ENCODE measurements at places on chromosomes 12 and 14.

DNA sequence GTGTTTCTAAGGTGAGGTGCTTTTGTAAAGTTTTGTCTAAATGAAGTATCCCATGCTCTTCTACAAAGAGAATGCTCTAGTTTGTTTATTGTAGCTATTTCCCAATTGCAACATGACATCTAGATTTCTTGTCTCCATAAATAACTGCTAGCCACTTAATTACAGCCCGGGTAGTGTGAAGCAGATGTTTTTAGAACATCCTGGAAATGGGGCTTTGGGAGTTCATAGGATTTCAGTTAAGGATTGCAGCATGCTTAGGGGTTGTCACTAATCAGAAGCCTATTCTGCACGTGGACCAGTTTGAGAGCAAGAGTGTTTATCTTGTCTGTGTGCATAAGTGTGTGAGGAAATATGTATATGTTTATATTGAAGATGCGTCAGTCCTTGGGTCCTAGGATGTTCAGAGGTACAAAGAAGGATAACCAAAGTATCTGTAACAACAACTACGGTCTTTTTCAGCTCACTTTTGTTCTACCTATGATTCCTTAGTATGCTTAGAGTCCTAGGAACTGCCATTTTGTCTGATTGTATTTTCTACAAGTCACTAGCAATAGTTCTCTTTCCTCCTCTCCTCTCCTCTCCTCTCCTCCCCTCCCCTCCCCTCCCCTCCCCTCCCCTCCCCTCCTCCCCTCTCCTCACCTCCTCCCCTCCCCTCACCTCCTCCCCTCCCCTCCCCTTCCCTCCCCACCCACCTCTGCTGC is 135.3 kb downstream of the ACSS3 start:
- no peak for DNase-seq

GRCh38 chr12:20142956-20143355 is 225.4 kb upstream of the PDE3A start:
- DNase-seq = no peak

- no peak for DNase-seq
Observed at GRCh38 chr12:85621041-85621440, 215.2 kb downstream of the RASSF9 start.

DNA sequence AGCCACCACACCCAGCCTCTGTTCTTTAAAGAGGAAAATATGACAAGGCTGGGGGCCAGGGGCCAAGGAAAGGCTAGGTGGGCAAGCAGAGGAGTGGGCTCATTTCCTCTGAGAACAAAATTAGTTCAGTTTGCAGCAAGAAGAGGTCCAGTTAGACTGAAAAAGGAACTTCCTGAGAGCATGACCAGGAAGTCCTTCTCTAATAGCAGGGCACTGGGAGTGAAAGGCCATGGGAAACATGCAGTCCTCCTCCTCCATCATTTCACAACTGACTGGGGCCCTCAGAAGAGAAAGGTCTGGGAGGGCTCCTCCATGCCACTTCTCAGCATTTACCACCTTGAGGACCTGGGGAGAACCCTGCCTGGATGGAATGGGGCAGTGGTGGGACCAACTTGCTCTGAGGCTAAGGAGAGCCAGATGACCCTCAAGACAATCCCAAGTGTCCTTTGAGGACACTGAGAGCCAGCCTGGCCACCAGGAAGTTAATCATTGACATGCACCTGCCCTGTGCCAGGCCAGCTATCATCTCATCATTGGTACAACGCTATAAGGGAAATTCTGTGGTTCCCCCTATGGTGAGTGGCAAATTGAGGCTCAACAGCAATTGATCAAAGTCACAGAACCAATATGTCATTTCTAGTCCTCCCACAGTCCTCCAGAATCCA is 2.0 kb downstream of the AQP2 start:
- DNase-seq = no peak

GRCh38 chr12:122155705-122156104 is 18.3 kb downstream of the IL31 start:
- DNase-seq = no peak

GRCh38 chr12:124917135-124917840 is 2.8 kb upstream of the UBC start:
- no peak for DNase-seq

DNA sequence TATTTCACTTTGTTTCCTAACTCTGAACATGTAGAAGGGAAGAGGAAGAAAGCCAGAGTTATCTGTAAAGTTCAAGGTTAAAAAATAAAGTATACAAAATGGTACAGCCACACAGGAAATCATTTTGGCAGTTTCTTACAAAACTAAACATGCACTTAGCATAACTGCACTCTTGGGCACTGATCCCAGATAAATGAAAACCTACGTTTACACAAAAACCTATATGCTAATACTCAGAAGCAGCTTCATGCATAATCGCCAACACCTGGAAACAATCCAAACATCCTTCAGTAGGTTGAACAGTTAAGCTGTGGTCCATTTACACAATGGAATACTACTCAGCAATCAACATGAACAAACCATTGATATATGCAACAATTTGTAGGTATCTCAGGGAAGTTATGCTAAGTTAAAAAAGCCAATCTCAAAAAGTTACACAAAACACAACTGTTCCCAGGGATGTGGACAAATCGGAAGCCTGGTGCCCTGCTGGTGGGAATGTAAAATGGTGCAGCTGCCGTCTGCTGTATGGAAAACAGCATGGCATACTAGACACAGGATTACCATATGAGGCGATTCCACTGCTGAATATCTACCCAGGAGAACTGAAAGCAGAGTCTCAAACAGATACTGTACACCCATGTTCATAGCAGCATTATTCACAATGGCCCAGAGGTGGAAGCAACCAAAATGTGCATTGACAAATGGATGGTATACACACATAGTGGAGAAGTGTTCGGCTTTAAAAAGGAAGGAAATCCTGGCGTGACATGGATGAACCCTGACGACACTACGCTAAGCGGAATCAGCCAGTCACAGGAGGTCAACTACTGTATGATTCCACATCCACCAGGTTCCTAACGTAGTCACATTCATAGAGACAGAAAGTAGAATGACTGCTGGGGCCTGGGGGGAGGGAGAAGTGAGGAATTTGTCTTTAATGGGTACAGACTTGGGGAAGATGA is 37.7 kb downstream of the NRDE2 start:
- no peak for DNase-seq

DNA sequence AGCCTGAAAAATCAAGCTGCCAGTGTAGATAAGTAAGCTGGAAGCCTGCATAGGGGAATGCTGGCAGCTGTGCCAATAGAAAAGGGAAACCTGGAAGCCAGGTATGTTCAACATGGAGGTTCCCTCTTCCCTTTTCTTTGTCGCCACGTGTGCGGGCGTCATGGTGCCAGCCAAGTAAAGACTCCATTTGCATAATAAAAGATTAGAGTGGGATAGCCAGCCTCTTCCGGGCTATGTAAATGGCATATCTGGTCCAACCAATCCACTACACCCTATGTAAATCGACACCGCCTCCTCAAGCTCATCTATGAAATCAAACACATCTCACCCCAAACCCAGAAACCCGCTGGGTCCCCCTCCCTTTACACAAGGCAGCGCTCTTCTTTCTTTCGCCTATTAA is 5.6 kb upstream of the ADGRD1 start:
- DNase-seq = no peak

GRCh38 chr12:67662910-67663538 is 14.5 kb downstream of the DYRK2 start:
- DNase-seq = no peak

GRCh38 chr14:50462111-50462510 is 65.4 kb upstream of the CDKL1 start:
- DNase-seq = no peak

DNA sequence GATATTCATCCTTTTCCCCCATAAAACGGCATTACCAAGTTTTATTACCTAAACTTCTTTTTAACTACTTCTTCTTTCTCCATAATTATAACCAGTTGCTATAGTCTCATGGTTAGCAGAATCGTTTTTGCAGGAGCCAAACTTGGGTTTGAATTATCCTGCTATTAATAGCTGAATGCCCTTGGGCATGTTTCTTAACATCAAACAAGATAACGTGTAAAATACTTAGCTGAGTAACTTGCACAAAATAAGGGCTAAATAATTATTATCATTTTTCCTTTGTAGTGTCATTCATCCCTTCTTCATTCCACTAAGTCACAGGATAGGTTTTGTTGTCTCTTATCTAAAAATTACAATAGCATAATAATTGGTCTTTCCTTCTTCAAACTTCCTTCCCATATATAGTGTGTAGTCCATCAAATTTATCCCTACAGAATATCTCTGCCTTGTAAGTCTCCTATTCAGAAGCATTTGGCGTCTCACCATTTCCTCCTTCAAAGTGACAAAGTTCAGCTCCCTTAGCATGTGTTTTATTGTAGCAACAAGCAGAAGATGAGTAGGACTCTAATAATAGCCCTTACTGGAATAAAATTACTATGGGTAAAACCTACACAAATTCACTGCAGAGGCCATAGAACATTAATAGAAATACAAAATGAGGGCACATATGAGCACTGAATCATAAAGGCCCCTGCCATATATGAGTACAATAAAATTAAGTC is 63.8 kb downstream of the FAR2 start:
- DNase-seq = peak; percentile 5

GRCh38 chr14:68359837-68360552 is 432.9 kb downstream of the ZFP36L1 start:
- DNase-seq = no peak

- peak; percentile 6 for DNase-seq
Observed at GRCh38 chr14:84006643-84007155, 1523.2 kb upstream of the FLRT2 start.

DNA sequence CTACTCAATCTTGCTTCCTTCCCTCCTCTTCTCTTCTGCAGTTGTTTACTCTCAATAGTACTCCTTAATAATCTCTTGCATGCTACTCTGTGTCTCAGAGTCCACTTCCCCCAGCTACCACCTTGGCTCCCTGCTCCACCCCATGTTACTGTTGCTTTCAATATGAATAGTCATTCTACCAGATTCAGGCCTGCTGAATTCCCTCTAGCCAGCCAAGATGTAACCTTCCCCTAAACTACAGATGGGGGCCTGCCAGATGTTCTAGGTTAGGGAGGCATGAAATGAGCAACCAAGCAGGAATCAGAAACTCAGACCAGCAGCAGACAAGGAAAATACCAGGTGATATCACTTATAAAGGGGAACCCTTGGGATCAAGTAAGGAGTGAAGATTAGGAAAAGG is 392.1 kb upstream of the DDHD1 start:
- DNase-seq = no peak

- no peak for DNase-seq
Observed at GRCh38 chr14:44576356-44576755, 69.3 kb upstream of the FSCB start.

GRCh38 chr14:100561005-100561404 is 26.2 kb downstream of the BEGAIN start:
- no peak for DNase-seq

DNA sequence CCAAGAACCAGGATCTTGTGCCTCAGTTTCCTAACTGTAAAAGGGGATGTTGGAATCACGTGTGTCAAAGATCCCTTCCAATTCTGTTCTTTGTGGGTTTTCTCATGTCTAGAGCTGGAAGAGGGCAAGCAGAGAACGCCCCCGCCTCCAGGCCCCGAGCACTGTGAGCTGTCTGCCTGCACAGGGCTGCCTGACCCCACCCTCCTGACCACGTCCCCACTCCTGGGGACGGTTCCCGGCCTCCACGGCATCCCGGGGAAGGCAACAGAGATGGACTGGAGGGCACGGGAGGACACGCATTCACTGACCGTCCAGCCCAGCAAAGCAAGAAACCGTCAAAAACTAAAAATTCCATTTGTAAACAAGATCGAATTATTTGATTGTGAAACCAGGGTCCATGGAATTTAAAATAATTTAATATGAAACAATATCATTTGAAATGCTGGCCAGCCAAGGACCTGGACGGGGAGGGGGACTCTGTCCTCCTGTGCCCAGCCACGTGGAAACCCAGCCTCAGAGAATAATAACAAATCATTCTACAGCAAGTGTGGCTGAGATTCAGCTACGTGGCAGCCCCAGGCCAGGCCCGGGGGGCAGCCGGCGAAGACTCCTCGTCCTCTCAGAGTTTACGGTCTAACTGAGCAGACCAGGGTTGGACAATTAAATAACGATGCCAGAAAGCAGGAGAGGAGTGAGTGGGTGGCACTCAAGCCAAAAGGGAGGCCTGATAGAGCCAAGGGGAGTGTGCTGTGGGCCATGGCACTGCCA is 87.3 kb upstream of the DIO3 start:
- no peak for DNase-seq

- DNase-seq = no peak
Observed at GRCh38 chr12:19115285-19115684, 14.2 kb upstream of the PLEKHA5 start.

GRCh38 chr12:113242026-113242418 is 20.8 kb downstream of the TPCN1 start:
- no peak for DNase-seq

- DNase-seq = peak; percentile 58
Observed at GRCh38 chr14:90871605-90872233, 55.5 kb upstream of the TTC7B start.

DNA sequence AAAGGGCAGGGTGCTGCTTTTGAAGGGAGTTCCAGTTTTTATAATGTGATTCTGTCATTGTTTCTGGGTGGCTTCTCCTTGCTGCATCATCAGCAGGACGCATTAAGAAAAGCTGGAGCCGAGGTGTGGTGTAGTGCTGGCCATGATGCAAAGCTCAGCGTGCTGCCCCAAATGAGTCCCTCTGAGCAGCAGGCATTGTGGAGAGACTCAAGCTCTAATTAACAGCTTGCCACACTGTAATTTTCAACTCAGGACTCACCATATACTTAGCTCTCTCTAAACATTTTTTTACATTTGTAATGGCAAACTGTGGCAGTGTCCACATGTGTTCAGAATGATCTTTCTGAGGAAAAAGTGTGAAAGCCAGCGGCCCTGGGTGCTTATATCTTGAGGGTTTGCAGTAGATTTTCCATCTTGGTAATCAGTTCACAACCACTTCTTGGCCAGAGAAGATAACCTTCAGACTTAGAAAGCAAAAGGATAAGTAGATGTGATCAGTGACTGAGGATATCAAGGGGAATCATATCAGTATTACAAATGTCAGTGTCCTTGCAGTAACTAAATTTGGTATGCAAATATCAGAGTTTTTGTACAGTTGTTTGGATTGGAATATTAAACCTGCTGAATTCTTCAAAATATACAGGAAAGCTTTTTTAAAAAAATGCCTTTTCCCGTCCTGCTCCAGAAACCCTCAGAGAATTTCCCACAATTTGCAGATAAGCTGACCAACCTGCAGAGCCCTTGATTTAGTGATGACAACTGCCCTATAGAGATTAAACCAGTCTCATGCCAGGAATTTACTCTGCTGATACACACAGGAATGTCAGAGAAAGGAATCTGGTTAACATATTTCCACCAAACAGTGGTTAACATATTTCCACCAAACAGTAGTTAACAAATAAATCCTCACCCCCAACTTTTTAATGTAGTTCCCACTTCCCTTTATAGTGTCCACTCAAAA is 63.6 kb downstream of the DAAM1 start:
- DNase-seq = peak; percentile 93

- no peak for DNase-seq
Observed at GRCh38 chr14:34180434-34180833, 229.6 kb upstream of the EGLN3 start.

Data from NCI-H2227 treated with DMSO at 0.1 percent for 48 hours (cell line).